ENCODE measurements at places on chromosomes 3 and 15.

GRCh38 chr15:58665672-58666071, 83.8 kb downstream of the ADAM10 start:
- H3K4me1 ChIP-seq: peaks cover 2% of the 10 kb centered on the region
- H3K36me3 ChIP-seq: peaks cover 29% of the 10 kb centered on the region
- no peak overlapping the region for H3K4me3 ChIP-seq
- H3K27ac ChIP-seq: no peak overlapping the region
- DNase-seq: no peak

- no peak overlapping the region for H3K4me3 ChIP-seq
- DNase-seq: no peak
- H3K27ac ChIP-seq: no peak overlapping the region
- H3K4me1 ChIP-seq: no peaks in the 10 kb centered on the region
Observed at GRCh38 chr3:134991003-134991402, 195.9 kb downstream of the EPHB1 start.

DNA sequence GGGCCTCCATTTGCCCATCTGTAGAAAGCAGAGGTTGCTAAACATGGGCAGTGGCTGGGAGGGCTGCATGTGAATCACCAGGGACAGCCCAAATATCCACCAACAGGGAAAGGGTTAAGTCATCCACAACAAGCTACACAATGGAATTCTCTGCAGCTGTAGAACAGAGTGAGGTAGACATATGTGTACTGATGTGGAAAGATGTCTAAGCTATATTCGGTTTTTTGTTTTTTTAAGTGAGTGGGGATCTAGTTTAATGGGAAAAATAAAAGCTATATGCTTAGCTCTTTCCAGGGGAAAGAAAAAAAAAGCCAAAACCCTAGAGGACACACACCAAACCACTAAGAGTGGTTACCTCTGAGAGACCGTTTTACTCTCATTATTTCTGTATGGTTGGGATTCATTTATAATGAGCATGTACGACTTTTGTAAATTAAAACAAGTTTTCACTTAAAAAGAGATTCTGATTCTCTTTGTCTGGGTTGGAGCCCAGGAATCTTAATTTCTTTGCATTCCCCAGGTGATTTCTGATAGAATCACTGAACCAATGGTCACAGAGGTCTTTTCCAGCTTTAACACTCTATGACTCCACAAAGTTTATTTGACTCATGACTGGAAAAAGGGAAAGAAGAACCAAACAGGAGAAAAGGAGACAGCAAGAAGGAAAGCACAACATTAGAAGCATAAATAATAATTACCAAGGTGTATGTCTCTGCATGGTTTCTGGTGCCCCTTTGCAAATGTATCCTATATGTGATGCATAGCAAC, 19.1 kb downstream of the CRABP1 start:
- no peak overlapping the region for H3K27ac ChIP-seq
- no peaks in the 10 kb centered on the region for H3K36me3 ChIP-seq
- peaks cover 12% of the 10 kb centered on the region for H3K27me3 ChIP-seq
- H3K4me1 ChIP-seq: no peaks in the 10 kb centered on the region
- no peak for DNase-seq

DNA sequence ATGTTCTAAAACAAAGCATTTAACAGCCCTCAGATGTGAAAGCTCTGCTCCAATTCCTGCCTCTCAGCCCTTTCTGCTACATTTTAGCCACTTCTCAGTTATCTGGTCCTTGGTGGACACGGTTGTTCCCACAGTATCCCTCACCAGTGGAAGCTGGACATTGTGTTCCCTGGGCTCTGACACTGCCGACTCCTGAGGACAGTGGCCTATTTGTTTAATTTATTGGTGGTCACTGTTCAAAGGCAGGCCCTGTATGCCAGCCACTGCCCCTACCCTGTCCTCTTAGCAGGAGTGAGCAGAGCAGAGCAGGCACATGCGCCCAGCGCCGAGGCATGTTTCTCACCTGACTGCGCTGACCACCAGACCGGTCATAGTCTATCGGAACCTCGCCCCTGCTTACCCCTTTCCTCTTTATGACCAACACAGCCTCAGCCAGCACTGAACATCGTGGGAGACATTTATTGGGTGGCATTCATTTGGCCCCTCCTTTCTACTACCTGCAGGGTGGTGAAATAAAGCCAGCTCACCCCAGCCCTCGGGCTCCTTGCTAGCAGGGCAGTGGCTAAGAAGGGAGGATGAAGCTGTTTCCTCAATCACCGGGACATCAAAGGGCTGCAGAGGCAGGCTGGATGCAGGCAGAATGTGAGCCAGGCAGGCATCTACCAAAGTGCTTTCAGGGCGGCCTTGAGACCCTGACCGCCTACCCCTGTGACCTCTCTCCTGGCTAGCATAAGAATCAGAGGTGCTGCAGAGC, 54.3 kb upstream of the HACD2 start:
- H3K27me3 ChIP-seq: no peaks in the 10 kb centered on the region
- H3K4me1 ChIP-seq: no peaks in the 10 kb centered on the region
- no peak for DNase-seq
- H3K27ac ChIP-seq: no peak overlapping the region
- no peaks in the 10 kb centered on the region for H3K36me3 ChIP-seq
- H3K4me3 ChIP-seq: no peak overlapping the region

DNA sequence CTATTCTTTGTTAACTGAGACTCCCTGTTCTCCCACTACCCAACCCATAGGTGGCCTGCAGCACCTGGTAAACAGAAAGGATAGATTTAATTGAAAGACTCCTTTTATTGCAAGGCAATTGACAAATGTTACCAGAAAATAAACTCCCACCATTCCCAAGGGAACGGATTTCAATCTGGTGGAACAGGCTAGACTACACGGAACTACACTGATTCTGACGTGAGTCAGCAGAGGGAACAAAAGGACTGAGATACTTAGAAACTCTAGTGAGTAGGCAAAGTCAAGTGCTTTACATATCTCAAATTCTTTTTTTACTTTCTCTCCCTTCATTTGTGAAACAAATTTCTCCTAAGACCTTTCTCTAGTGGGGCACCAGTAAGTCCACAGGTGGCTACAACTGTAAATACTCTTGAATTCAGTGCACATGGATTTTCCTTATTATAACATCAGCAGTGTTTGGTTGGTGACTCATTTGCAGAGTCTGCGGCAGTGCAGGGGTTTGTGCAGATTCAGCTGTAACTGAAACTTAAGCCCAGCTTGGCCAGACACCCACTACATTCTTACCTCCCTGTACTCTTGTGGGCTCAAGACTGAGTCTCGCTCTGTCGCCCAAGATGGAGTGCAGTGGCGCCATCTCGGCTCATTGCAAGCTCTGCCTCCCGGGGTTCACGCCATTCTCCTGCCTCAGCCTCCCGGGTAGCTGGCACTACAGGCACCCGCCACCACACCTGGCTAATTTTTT, 34.3 kb upstream of the PLSCR2 start:
- no peak overlapping the region for H3K27ac ChIP-seq
- peaks cover 15% of the 10 kb centered on the region for H3K4me1 ChIP-seq
- peaks cover 3% of the 10 kb centered on the region for H3K36me3 ChIP-seq

Measured in activated naive CD4-positive, alpha-beta T cell treated with anti-CD3 and anti-CD28 coated beads for 36 hours (primary cell).